Stimulated activated CD8-positive, alpha-beta memory T cell treated with anti-CD3 and anti-CD28 coated beads, Interleukin-2, amount 100 ng/mL, for 1 hour (primary cell): ENCODE measurements at places on chromosomes 13 and 19.
A peak's percentile ranks its signal among the peaks of the same experiment; 100 is the strongest.

DNA sequence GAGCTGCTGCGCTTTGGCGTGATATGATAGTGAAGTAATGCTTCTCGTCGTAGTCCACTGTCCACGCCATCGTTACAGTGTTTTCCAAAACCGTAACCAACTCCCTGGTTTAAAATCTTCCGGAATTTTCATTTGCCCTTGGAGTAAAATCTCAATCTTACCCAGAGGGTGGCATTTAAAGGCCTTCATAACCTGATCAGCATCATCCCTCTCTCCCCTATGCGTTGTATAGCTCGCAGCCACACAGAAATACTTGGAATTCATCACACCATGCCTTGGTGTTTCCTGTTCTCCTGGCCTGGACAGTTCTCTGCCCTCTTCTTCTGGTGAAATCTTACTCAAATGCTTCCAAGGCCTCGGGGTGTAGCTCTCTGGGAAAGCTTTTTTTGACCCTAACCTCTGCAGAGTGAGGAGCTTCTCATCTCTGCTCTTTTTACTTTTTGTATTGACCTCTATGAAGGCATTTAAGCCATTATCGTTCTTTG, 839 bp downstream of the MPHOSPH8 start:
- DNase-seq, result no peak

DNA sequence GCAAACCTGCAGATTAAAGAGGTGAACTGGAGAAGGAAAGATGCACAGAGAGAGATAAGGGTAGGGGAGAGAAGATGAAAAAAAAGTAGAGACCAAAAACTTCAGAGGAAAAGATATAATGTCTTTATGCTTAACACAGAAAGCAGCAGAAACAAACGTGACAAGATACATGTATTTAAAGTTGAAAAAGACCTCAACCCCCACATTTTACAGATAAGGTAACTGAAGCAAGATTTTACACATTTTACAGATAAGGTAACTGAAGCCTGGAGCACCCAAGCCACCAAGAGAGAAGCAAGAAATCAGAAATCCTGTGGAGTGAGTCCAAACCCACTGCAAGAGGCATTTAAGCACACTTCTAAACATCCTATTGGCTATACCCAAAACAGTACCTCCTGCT, 185.3 kb downstream of the TBC1D4 start:
- DNase-seq, result no peak

- no peak for DNase-seq
These were observed 42.7 kb downstream of the SERP2 start for GRCh38 chr13:44416301-44416700.

DNA sequence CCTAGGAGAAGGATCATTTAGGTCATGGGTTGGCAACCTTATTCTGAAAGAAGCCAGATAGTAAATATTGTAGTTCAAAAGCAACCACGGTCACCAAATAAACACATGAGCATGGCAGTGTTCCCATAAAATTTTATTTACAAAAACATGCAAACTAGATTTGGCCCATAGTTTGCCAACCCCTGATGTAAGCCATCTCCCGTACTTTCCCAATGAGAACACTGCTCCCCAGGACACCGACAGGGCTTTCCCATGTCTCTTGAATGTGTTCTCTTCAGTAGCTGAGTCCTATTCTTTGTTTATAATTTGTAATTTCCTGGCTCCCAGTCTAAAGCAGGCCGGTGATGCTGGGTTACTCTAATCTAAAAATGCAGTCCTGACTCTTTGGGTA, 239.6 kb downstream of the LHFPL6 start:
- DNase-seq, result no peak

GRCh38 chr19:34662919-34663318, 14.0 kb downstream of the SCGB2B2 start:
- peak; percentile 21 for DNase-seq

GRCh38 chr13:103140001-103140671, 73.9 kb upstream of the SLC10A2 start:
- DNase-seq, result no peak

GRCh38 chr13:108920137-108920536, 290.7 kb downstream of the MYO16 start:
- DNase-seq, result no peak

DNA sequence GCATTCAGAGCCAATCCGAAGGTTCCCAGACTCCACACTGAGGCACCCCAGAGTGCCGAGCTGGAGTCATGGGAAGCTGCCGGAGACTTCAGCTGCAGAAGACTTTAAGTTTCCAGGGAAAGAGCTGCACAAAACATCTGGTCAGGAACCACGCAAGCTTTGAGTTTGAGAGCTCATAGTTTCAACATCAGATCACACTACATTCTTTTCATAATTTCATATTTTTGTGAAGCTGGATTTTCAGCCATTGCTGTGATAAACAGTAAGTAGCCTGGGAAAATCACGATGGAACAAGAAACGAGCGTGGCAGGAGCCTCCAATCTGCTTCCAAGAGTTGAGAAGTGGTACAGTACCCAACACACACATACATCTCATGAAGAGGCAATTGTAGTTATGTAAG, 25.5 kb upstream of the ATP12A start:
- no peak for DNase-seq

DNA sequence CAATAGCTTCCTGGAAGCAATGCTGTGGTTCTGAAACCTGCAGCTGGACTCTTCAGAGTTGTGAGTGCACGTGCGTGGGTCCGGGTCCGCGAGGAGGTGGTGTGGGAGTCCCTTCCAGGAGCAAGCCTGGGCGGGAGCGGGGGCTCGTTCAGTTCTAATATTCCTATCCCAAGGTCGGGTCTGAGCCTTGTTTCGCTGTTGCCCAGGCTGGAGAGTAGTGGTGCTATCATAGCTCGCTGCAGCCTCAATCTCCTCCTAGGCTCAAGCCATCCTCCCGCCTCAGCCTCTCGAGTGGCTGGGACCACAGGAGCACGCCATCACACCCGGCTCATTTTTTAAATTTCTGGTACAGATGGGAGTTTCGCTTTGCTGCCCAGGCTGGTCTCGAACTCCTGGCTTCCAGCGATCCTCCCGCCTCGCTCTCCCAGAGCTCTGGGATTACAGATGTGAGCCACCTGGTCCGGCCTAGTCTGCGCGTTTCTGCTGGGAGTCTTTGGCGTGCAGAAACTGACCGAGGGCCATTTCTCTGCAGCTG, 625 bp downstream of the ZFP82 start:
- no peak for DNase-seq

- no peak for DNase-seq
These were observed 51.1 kb downstream of the TNFRSF19 start for GRCh38 chr13:23621316-23621645.

- no peak for DNase-seq
These were observed at the start of gene KCNRG for GRCh38 chr13:50015258-50015657. Gene KCNRG (plus strand): TSS chr13:50015444. CDS start chr13:50015494, 50 bp downstream.

- DNase-seq, result no peak
These were observed 469 bp upstream of the RNF6 start for GRCh38 chr13:26222520-26223046.

GRCh38 chr19:35360880-35361420, 2.7 kb downstream of the FFAR3 start:
- no peak for DNase-seq

GRCh38 chr13:113905018-113905417, 41.1 kb upstream of the GAS6 start:
- DNase-seq, result no peak

GRCh38 chr19:19535311-19536191, 2.5 kb upstream of the CILP2 start:
- DNase-seq, result no peak

GRCh38 chr19:45251452-45252354, 632 bp downstream of the MARK4 start:
- DNase-seq, result no peak

- DNase-seq, result no peak
These were observed 351.1 kb downstream of the DCT start for GRCh38 chr13:94128430-94128829.

- DNase-seq, result no peak
These were observed 30.0 kb downstream of the DCLK1 start for GRCh38 chr13:36101157-36101556.

- DNase-seq, result no peak
These were observed 4.9 kb downstream of the HRC start for GRCh38 chr19:49150106-49150943.
